ENCODE measurements at places on chromosomes 6 and 20.

DNA sequence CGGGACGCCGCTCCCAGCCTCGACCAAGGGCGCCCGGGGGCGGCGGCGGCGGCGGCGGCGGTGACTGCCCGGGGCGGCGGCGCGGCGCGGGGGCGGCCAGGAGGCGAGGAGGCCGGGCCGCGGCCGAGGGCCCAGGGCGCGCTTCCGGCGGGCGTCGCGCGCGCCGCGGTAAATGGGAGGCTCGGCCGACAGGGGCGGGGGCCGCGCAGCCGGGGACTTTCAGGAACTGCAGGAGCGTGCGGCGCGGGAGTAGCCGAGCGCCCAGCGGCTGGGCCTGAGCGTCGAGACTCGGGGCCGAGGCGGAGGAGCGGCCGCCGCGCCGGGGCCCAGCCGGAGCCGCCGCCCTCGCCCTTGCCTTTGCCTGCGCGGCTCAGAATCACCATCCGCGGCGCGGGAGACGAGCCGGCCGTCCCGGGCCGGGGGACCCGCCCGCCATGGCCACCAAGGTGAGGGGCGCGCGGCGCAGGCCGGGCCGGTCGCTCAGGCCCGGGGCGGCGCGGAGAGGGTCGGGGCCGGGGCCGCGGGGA, at the start of gene SNX9:
TSS of gene SNX9 (plus strand) at position 246 of the 527 bp plus-strand sequence. CDS start at position 435, 189 bp downstream.
- no peak for DNase-seq

- no peak for DNase-seq
Observed at GRCh38 chr6:26388441-26388840, 5.5 kb downstream of the BTN2A2 start.

DNA sequence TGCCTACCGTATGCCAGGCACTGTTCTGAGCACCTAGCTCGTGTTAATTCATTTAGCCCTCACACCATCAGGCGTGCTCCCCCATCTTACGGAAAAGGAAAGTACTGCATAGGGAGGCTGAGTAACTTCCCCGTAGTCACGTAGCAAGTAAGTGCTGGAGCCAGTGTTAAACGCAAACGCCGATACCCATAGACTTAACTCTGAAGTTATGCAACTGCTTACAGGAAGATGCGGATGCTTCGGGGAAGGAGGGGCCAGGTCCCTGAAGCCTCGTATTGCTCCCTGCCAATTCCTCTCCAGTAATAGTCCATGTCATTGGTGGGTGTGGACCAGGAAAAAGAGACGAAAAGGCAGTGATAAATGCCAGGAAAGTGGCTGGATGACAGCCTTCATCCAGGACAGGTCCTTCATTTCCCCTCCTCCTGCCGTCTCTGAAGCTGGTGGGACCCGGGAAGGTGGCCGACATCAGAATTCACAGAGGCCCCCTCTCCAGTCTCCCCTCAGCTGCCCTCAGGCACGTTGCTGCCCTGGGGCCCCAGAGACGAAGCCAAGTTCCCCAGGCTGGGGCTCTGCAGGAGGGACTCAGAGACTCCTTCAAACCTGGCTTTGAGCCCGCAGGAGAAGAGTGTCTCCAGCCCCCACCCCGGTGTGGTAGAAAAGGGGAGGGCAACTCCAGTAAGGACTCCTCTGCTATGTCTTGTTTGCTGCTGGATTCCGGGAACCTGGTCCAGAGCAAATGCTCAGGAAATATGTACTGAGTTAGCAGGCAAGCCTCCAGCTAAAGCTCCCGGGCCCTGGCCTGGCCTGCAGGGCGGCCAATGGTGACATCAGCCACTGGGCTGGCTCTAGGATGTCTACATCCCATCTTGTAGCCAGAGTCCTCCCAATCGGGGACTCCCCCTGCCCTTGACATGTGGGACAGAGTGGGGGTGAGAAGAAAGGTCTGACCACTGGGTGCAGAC, 37.8 kb downstream of the RAB44 start:
- peak; percentile 91 for DNase-seq

- DNase-seq, result no peak
Observed at GRCh38 chr6:27293436-27294098, 18.5 kb downstream of the POM121L2 start.

DNA sequence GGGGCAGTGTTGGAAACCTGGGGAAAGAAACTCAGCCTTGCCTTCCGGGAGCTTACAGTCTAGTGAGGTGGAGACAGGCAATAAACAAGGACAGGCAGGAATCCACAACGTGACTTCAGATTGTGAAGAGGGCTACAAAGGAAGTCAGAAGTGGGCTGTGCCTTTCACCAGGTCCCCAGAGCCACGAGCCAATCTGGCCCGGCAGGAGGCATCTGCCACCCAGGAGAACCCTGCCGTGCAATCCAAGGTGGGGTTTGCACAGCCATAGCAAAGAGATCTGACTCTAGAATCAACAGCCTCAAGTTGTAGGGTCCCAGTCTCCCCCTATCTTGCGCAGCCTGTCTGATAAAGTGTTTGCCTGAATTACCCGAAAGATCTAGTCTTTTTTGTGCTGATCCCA, 5.5 kb downstream of the SLC32A1 start:
- no peak for DNase-seq

Measured in AG04449 (cell line).